ENCODE measurements at places on chromosomes 2 and 18.

DNA sequence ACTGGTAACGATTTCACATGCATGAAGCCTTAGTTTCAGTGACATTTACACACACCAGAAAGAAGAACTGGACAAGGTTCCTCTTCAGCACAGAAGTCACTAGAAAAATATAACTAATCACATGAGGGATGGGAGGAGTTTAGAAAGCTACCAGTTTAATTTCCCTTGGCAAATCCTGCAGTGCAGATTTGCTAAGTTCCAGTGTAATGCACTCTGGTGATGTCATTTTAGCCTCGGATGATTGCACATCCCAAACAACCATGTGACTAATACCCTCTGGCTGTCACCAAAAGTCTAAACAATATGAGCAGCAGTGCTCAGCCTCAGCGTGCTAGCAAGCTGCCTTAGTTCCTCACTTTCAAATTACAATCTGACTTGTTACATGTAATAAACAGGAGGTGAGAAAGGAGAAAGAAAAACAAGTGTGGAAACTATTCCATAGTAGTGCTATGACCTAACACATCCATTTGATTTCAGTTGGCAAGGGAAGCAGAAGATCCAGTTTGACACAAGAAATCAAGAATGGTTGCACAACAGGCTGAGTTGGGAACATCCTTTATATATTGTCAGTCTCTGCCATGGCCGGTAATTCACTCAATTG lies 35.3 kb upstream of the PPP1CB start:
- peak; percentile 47 for DNase-seq

DNA sequence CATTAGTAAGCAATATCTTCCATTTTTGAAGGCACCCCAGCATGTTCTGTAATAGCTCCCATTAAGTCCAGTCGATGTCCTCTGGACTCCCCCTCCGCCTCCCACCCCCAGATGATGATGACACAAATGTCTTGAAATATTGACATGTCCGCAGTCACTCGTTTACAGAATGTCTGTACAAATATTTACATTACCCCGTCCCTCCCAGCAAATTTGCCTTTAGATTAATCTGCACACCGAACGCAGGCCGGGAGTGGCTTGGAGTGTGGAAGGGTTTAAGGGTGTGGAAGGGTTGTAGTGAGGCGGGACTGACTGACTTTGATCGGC lies 853 bp upstream of the OSBPL6 start:
- DNase-seq = peak; percentile 85

DNA sequence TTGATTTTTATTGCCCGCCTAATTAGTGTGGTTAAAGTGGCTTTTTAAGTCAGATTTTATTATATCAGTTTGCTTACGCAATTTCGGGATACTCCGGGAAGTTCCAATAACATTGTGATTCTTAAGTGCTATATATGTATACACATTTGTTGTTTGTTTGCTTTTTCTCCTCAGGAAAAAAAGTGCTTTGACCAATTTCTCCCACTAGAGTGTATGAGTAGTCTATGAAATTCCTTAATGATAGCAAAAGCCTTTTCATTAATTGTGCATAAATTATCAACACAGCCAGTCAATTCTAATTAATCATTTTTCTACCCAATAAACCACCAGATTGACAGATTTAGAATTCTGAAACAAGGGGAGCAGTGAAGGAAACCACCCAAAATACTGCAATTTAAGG lies 172.2 kb downstream of the DPP10 start:
- no peak for DNase-seq

- DNase-seq = no peak
Observed at GRCh38 chr2:212109792-212110680, 428.6 kb downstream of the ERBB4 start.

GRCh38 chr2:193496786-193497185 lies 1302.1 kb upstream of the TMEFF2 start:
- DNase-seq = no peak

GRCh38 chr2:37020887-37021796 lies 54.8 kb upstream of the STRN start:
- DNase-seq = no peak

DNA sequence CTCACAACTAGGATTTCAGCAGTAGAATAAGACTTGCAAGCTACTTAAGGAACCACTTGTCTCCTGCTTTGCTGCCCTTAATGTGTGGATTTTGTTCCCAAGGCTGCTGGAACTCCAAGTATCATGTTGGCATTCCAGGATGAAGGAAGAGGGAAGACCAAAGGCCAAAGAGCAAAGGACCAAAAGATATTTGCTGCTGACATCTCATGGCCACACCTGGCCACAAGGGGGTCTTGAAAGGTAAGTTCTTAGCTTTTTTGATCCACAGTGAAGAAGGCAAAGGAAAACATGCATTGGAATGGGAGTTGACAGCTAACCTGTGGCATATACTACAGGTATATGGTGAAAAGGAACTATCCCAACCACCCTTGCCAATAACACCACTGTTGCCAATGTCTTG lies 3.9 kb upstream of the MATN3 start:
- no peak for DNase-seq

GRCh38 chr2:71074893-71075395 lies 6.5 kb downstream of the NAGK start:
- DNase-seq = no peak

GRCh38 chr2:219131327-219131726 lies 29.3 kb downstream of the NHEJ1 start:
- peak; percentile 36 for DNase-seq

GRCh38 chr2:20404950-20405349 lies 41.9 kb upstream of the RHOB start:
- DNase-seq = no peak

GRCh38 chr2:172770887-172771286 lies 35.2 kb downstream of the RAPGEF4 start:
- no peak for DNase-seq

GRCh38 chr2:3864943-3865865 lies 161.8 kb downstream of the DCDC2C start:
- DNase-seq = no peak

DNA sequence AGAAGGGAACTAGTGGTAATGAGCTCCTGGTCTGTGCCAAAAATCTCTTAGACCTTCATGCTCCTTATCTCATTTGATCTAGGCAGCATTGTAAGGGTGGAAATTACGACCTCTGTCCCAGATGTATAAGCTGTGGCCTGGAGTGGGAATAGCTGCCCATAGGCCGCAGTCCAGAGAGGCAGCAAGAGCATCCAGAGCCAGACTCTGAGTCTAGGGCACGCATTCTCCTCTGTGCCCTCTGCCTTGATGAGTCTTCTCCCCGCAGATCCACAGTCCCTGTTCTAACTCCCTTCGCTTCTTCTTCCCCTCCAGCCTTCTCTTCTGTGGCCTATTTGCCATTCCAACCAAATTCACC lies 304.6 kb downstream of the MYCN start:
- no peak for DNase-seq

- DNase-seq = peak; percentile 49
Observed at GRCh38 chr2:113281910-113282746, 3.4 kb upstream of the PAX8 start.

DNA sequence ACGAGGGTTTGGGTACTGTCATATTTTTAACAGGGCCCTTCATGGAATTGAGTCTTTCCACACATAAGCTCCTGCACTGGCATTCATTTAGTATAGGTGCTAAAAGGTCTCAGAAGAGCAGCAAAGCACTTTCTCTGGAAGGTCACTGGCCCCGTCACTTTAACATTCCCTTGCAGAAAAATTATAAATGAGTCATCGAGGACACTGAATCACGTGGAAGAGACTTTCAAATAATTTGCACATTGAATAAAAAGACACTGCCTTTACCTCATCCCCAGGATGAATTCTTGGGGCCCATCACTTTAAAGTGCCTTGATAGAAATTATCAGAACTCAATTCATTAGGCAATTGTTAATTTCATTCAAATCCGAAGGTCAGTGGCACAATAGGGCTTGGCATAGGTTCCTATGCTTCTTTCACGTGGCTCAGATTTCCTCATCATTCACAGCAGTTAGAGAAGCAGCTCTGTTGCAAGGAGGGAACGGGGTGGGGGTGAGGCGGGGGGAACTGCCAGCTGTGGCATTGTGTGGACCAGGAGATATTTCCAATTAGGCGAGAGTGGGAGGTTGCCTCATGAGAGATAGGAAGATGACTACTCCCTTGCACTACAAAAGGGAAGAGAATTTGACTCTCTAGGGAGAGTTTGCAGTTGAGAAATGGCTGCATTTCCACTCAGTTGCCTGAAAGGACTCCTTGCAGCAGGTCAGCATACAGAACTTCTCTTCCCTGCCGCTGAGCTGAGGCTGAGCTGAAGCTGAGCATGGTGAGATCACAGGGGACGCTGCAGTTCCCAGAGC lies 86.3 kb upstream of the NPAS2 start:
- DNase-seq = peak; percentile 37

DNA sequence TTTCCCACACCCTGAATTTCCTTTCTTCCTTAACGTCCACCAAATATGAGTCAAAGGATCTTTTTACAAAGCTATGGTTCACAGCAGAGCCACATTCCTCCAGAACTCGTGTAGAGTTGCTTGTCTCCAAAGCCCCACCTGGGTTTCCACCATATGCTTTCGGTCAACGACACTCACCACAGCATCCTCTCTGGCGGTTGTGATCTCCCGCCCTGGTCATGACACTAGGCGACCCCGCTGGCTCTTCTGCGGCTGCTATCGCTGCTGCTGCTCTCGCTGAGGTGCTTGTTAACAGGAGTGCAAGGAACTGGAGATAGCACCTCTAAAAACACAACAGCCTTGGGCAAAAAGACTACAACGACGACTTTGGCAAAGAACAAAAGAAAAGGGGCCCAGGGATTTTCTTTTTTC lies 340 bp downstream of the SLC40A1 start:
- peak; percentile 40 for DNase-seq
